ENCODE measurements at places on chromosomes 6 and 20. TPM values are rescaled to one million over a fixed set of nuclear protein-coding genes. Genes with fewer than 3 reads are reported as not detected.

Gene NHLRC1
- 2.9 TPM for total RNA-seq

Gene EFCAB8
- total RNA-seq, result not detected

Gene WFDC5
- total RNA-seq, result not detected

Gene PAX1
- not detected for total RNA-seq

Gene TCP11
- total RNA-seq, result 0.41 TPM

Gene PTCRA
- total RNA-seq, result not detected

Gene PROKR2
- total RNA-seq, result 8.6 TPM

Gene HLA-DRB5
- 1.6 TPM for total RNA-seq

Gene DEFB127
- total RNA-seq, result not detected

DNA sequence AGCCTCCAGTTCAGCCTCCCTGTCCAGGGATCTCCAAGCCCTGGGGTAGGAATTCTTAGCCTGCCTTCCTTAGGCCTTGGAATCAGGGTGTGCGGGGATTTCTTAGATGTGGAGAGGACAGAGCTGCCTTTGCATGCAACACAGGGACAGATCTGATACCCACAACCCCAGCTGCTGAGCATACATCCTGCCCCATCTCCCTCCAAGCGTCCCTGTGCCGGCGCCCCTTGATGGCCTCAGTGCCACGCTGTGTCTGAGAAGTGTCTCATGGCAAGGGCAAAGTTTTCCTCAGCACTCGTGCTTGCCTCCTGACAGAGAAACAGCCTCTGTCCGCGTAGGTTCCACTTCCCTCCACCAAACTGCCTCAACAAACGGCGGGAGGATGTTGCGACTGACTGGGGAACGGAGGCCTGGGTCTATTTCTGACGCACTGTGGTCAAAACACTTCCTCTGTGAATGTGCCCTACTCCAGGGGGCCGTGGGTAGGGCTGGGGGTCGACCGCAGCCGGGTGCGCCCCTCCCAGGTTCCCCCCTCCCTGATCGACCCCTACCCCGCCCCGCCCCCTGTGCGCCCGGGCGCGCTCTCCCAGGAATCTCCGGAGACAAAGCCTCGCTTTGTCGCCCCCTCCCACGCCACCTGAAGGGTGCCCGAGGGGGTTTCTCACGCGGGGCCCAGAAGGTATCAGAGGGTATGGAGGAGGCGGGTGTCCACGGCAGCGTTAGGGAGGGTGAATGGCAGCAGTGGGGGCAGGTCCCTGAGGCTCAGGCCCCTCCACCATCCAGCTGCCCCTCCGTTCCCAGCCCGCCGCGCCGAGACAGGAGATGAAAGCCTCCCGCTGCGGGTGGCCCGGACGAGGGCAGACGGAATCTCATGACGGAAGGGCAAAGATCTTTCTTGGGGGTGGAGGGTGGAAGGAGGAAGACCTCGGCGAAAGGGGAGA lies 806 bp downstream of the MICAL1 start:
- no peak for DNase-seq

DNA sequence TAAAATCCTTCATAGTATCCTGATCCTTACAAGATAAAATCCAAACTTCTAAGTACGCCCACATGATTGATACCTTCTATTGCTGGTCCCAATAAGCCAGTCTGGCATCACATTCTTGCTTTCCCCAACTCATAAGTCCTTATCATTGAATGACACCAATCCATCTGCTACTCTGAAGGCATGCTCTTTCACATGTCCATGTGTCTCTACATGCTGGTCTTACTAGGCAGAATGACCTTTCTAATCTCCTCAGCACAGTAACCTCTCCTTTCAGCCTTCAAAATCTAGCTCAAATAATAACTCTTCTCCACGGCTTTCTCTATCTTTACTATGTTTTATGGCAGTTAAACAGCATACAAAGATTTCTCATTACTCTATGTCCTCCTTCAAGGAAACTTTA lies 71.1 kb downstream of the ASCC3 start:
- no peak for DNase-seq

DNA sequence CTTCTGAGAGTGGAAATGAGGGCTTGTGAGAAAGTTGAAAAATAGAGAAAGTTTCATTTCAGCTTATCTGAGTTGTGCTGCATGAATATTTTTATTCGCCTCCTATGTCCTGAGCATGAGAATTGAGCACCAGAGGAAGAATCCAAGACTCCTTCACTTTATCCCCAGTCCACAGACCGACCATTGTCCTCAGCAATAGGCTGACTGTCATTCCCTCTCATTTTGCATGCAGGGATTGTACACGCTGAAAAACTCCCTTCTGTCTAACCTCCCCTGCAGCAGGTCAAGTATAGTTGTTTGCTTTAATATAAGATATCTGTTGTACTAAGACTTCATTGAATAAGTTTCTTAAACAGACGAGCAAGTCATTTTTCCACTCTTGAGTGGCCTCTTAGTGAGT lies 437.6 kb downstream of the PRKN start:
- peak; percentile 4 for DNase-seq

DNA sequence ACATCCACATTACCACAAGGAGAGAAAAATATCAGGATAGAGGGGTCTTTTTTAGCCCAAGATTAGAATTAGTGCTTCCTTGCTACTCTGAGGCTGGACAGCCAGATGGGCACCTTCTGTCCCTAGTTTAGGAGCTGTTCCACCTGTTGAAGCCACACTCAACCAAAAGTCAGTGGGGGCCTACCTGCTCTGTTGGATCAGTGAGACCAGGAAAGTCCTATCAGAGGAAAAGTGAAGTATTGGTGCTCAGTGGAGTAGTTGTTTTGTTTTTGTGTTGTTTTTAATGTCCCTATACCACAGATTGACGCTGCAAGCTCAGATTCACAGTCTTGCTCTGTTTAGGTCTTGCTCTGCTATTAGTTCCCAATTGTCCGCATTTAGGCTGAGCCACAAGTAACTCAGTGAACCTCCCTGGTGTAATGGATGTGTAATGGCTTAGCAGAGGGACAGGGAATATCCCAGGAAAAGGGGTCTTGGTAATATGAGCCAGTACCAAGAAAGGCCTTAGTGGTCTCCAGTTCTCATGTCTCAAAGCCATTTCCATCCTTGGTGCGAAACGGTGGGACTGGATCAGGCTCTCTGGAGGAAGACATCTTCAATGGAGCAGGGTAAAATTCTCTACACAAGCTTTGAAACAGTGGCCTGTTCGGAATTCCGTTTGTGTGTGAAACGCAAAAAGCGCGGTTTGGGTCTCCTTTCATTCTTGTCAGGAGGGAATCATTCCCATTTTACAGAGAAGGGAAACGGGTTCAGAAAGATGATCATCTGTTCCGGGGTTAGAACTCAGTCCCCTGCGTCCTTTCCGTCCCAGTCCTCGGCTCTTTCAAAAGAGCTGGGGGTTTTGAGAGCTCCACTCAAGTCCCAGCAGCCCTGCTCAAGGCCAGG lies 631 bp upstream of the PABPC1L start:
- no peak for DNase-seq

DNA sequence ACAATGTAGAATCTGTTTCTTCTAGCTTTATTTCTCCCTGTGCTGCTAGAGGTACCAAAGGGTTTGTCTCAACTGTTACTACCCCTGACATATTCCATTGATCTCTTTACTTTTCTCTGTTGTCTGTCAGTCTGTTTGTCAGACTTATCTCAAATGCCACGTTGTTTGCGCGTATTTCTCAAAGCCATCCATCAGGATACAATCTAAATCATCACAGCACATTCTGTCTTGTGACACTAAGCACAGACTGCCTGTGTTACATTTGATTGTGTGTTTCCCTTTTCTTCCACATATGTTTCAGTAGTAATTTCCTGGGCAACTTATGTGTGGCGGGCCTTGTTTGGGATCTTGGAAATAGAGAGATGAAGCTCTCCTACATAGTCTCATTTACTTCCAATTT lies 30.2 kb upstream of the SERINC3 start:
- no peak for DNase-seq

GRCh38 chr20:9093218-9093957 lies 24.5 kb downstream of the PLCB4 start:
- DNase-seq, result no peak

DNA sequence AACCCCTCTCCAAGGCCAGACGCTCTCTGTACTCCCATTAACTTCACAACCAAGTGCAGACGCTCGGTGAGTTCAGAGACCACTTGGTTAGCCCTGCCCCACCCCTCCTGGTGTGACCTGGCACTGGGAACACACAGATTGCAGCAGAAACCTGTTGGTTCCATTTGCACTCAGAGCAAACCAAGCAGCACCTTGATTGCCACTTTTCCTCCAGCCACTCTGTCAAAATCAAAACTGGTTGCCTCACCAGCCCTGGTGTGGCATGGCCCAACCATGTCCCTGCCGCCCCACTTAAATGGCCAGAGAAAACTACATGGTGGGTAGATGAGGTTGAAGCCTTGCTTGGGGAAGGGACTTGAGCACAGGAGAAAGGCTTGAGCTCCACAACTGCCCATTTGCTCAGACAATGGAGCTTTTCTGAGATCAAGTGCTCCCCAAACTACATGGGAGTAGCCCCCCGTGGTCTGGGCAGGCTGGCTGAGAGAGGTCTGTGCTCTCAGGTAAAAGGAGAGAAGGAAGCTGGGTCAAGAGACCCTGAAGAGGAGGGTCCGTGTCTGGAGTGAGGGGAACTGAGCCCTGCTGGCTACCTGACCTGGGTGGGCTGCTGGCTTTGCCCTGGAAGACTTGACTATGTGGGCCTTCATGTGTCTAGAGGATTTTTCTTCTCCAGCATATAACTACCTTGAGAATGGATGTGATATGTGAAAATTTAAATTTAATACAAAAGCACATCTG lies 43.4 kb downstream of the PLCG1 start:
- DNase-seq, result no peak

GRCh38 chr6:163983679-163984078 lies 569.2 kb downstream of the QKI start:
- DNase-seq, result no peak

DNA sequence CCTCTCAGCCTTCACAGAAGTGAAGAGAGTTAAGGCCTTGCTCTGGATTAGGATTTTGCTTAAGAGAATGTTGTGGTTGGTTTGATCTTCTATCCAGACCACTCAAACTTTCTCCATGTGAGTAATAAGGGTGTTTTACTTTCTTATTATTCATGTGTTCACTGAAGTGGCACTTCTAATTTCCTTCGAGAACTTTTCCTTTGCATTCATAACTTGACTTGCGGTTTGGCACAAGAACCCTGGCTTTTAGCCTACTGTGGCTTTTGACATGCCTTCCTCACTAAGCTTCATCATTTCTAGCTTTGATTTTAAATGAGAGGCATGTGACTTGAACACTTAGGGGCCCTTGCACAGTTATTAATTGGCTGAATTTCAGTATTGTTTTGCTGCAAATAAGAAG lies 166.1 kb upstream of the OPRM1 start:
- no peak for DNase-seq

GRCh38 chr20:32057656-32058184 lies 5.7 kb downstream of the HCK start:
- no peak for DNase-seq

- no peak for DNase-seq
Observed at GRCh38 chr6:139638179-139638941, 263.9 kb upstream of the CITED2 start.

- DNase-seq, result no peak
Observed at GRCh38 chr20:49676581-49677291, 36.9 kb downstream of the B4GALT5 start.

DNA sequence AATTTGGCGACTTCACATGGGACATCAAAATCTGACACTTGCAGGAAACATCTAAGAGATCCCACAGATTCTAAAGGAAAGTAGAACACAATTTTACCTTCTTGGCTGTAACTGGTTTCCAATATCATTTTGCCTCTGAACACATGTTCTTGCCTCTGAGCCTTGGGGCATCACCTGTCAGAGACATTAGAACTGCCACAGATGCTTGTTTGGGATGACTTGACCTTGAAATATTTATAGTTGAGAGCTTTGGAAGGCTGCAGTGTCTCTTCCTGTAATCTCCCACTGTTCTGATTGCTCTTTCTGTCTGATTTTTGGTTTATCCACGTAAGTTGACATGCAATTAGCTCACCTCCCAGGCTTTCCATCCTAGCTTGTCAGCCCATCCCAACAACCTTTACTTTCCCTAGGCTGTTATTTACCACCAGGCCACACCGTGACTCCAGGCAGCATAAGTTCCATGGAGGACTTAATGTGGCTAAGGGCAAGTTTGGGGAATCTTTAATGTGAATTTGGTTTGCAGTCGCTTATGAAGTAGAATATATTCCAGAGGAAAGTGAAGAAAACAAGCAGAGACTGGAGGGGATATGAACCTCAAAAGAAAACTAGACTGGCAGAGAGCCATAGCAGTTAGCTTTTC lies 256.5 kb upstream of the RIN2 start:
- no peak for DNase-seq

DNA sequence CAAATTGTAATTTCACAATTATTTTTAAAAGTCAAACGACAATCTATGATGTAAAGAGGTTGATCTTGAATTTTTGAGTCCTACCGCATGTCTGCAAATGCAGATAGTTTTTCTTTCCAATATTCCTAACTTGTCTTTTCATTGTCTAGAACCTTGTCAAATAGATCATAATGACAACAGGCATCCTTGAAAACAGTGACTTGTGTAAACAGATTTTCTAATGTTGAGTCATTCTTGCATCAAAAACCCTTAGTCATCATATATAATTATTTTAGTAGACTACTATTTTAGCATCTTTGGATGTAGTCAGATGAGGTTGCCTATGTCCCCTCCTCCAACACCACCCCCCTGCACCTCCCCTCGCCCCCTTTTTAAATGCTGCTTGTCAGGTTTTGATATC lies 43.8 kb downstream of the BMP6 start:
- no peak for DNase-seq

GRCh38 chr6:69917834-69918233 lies 51.5 kb downstream of the COL19A1 start:
- DNase-seq, result no peak

GRCh38 chr6:35359744-35360348 lies 17.5 kb downstream of the PPARD start:
- DNase-seq, result no peak

DNA sequence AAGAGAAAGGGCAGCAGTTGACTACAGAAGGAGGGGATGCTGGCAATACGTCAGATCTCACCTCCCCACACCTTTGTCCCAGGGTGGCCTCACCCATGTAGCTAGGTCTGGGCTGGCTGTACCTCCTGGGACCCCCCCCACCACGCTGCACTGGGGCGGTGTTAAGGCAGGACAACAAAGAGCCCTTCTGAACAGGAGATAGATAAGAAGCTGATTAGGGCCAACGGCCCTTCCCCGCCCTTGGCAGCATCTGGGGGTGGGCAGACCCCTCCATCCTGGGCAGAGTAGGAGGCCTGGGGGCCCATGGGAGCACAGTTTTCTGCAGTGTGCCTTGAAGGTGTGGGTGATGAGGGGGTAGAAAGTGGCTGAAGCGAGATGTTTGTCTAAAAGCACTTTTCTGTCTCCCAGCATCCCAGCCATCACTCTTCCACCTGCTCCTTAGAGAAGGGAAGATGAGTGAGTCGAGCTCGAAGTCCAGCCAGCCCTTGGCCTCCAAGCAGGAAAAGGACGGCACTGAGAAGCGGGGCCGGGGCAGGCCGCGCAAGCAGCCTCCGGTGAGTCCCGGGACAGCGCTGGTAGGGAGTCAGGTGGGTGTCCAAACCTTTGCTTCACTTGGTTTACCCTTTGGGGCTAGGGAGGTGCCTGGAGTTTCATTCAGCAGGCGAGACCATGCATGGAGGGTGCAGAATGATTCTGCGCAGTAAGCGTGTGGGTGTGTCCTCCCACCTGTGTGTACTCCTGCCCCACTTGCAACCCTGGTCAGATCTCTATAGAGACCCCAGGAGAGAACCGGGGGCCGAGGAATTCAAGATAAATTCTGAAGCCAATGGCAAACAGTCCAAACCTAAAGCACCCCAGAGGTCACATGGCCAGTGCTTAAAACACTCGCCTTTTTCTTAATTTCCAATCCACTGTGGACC lies 3.9 kb downstream of the HMGA1 start:
- DNase-seq, result peak; percentile 11

Measured in frontal cortex (tissue), 4 donors.